ENCODE measurements at places on chromosomes 4 and X.
A peak's percentile ranks its signal among the peaks of the same experiment; 100 is the strongest.

DNA sequence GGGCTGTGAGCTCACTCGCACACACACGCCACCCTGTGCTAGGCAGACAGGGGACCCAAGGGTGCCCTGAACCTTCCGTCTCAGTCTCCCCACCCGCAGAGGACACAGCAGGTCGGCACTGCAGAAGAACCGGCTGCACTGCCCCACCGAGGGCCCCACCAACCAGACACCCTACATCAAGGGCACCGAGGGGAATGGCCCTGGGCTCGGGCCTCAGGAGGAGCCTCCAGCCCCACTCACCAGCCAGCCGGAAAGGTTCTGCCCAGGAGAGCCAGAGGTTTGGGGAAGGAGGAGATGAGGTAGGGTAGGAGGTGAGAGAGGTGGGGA lies 45.9 kb downstream of the FAM53A start:
- no peak for DNase-seq

GRCh38 chr4:95552942-95553550 lies 4.3 kb upstream of the UNC5C start:
- no peak for DNase-seq

DNA sequence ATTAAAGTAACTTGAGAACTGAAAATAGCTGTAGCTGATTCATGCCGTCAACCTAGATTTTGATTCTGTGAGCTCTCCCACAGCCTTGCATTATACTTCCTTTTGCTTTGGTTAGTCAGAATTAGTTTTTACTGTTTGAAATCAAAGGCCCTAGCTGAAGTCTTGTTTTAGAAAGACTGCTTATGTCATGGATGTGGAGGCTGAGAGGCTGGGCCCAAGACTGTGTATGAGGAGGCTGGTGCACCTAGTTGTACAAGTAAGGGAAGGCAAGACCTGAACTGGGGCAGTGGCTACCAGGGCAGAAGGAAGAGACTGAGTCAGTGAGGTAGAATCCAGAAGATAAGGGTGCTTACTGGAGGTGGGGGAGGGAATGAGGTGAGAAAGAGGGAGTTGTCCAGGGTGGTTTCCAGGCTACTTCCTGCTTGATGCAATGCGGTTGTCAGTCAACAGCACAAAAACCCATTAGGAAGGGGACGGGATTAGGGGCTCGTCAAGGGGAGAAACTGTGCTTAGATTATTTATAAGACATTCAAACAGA lies 76.2 kb upstream of the PAGE3 start:
- no peak for DNase-seq

DNA sequence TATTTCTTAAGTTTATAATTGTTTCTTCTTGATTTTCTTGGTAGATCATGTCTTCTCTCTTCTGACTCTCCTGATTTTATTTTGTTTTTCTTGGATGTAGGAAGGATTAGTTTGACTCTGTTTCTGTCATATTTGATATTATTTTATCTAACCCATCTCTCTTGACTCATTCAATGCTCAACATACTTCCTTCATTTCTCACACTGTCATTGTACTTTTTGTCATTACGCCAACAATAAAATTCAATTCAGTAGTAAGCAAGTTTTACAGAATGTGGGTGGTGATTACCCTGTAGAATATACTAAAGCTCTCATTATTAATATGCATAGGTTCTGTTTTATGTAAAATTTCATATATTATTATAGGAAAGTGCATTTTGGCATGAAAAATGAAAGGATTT lies 1303.0 kb upstream of the AGA start:
- DNase-seq: no peak

GRCh38 chr4:5710961-5711478 lies at the start of gene EVC:
TSS of gene EVC (plus strand) at chr4:5711201. CDS start at chr4:5711381, 180 bp downstream.
- DNase-seq: no peak

GRCh38 chr4:66204534-66205247 lies 534.4 kb upstream of the EPHA5 start:
- DNase-seq: no peak

DNA sequence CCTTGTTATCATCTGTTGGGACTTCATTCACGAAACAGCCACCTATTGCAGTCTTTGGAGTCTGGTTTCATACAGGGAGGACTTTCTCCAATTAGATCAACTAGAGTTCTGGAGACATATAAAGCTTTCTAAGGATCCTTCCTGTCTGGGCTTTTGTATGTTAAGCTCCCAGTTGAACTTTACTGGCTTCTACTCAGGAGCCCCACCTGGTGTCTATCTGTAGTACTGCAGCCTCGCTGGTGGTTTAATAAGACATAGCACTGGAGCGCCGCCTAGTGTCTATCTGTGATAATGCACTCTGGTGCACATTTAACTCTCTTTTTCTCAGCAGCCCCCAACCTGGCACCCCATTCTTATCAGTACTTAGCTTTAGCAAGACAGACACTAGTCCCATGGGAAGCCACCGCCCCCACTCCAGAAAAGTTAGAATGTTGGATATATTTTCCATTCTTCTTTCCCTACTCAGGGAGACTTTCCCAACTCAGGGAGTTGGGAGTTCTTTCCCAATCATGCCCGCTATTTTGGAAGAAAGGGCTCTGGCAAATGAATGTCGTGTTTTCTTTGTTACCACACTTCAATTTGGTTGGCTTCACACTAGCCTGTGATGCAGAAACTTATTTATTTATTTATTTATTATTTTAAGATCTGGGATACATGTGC lies 36.9 kb upstream of the SYTL4 start:
- peak; percentile 87 for DNase-seq

DNA sequence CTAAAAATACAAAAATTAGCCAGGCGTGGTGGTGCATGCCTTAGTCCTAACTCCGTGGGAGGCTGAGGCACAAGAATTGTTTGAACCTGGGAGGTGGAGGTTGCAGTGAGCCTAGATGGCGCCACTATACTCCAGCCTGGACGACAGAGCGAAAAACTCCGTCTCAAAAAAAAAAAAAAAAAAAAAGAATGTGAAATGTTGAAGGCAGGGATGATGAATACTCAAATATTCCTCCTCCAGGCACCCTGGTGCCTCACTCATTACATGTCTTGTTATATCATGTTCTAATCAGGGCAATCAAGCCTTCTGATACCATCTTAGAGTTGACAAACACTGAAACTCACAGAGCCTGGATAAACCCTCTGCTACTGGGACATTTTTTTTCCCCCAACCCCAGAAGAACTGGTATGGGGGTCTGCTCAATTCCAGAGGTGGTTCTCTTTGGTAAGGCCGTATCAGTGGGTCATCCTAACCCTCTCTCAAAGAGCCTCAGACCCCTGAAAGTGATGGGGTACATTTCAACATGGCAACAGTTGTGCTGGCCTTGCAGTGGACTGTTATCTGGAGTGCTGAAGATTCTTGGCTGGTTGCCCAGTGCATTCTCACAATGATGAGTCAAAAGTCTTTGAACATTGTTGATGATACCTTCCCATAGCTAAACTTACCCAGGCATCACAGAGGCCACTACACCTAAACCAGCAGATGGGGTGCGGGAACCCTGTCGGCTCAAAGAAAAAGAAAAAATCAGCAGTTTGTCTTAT lies 2.4 kb upstream of the SH3KBP1 start:
- peak; percentile 38 for DNase-seq

DNA sequence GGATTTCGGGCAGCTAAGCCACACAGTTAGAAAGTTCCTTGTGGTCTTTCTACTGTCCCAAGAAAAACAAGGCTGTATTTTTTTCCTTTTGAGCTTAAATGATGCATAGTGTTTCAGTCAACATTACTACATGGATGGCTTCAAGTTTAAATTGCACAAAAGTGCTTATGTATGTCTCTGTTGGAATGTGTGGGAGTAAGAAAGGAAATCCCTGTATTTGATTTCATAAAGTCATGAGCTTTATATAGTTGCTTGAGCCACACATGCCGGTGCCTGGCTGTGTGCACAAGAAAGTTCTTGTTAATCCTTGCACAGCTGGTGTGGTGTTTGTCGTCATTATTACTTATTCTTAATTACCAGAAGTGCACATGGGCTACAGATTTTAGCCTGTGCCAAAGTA lies 262.2 kb downstream of the ARHGAP10 start:
- DNase-seq: no peak
